NCI-H2227 treated with DMSO at 0.1 percent for 48 hours (cell line): ENCODE measurements at places on chromosomes 13 and 19.

DNA sequence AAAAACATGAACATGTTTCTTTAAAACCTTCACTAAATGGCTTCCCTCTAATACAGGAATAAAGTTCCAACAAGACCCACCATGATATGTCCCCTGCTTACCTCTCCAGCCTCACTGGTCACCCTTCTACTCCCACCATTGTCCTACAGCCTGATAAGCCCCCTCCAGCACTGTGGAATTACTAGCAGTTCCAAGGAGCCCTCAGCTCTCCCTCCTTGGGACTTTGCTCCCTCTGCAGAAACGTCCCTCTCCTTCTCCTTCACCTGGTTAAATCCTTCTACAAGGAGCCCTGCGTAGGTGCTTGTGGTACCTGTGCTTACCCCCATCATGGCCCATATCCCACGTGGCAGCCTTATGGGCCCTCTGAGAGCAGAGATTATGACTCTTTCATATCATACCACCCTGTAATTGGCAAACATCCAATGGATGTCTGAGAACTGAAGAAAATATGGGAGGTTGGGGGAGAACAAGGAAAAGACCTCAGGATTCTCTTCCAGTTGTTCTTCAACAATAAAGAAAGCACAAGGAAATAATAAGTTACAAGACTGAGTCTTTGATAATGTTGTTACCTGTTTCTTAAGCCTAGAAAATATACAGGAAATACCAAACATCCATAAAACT is 26.1 kb upstream of the DOCK9 start:
- no peak for DNase-seq

GRCh38 chr19:16444269-16444600 is 27.5 kb downstream of the EPS15L1 start:
- no peak for DNase-seq

DNA sequence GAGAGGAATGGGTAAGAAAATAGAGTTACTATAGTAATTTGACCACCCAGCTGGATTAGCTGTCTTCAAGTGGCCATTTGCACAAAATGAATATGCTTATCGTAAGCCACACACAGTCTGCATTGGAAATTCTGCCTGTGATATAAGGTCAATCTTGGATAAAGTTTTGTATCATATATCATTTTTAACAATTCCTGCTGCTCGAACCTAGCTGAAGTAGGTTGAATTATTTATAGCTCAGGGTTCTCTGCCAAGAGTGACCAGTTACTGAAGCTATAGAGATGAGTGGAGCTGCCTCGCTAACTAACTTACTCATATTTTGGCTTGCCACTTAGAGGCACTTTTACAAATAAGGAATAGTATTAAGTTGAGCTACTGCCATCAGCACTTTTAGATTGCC is 220.9 kb downstream of the RGCC start:
- DNase-seq = no peak

DNA sequence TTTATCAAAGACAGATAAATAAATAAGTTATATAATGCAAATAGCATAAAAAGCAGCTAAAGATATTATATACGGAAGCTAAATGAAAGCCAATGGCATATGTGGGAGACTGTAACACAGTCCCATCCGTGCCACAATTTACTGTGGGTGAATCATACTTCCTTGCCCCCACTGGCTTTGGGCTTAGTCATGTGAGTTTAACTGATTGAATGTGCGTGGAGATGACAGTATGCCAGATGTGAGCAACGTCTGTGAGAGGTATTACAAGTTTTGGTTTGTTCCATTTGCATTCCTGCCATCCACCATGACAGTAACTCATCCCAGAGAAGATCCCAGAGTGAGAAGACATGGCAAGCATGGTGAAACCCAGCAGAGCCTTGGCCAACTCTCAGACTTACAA is 340.0 kb downstream of the SUCLA2 start:
- DNase-seq = no peak

GRCh38 chr13:36787181-36787580 is 31.8 kb upstream of the RFXAP start:
- DNase-seq = no peak

GRCh38 chr13:32829269-32829668 is 187.0 kb upstream of the KL start:
- DNase-seq = no peak

DNA sequence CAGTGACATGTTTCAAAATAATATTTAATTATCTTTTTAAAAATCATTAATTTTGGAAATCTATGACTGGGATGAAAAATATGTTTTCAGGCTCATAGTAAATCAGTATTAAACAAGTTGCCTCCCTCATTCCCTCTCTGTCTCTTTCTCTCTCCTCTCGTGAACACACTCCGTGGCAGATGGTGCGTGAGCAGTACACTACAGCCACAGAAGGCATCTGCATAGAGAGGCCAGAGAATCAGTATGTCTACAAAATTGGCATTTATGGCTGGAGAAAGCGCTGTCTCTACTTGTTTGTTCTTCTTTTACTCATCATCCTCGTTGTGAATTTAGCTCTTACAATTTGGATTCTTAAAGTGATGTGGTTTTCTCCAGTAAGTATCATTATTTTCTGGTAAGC is 22.7 kb downstream of the SGCG start:
- no peak for DNase-seq

GRCh38 chr19:3606690-3607289 is at the start of gene TBXA2R:
TBXA2R (minus strand) TSS chr19:3606875; CDS start chr19:3600634, 6,241 bp downstream.
- DNase-seq = no peak

DNA sequence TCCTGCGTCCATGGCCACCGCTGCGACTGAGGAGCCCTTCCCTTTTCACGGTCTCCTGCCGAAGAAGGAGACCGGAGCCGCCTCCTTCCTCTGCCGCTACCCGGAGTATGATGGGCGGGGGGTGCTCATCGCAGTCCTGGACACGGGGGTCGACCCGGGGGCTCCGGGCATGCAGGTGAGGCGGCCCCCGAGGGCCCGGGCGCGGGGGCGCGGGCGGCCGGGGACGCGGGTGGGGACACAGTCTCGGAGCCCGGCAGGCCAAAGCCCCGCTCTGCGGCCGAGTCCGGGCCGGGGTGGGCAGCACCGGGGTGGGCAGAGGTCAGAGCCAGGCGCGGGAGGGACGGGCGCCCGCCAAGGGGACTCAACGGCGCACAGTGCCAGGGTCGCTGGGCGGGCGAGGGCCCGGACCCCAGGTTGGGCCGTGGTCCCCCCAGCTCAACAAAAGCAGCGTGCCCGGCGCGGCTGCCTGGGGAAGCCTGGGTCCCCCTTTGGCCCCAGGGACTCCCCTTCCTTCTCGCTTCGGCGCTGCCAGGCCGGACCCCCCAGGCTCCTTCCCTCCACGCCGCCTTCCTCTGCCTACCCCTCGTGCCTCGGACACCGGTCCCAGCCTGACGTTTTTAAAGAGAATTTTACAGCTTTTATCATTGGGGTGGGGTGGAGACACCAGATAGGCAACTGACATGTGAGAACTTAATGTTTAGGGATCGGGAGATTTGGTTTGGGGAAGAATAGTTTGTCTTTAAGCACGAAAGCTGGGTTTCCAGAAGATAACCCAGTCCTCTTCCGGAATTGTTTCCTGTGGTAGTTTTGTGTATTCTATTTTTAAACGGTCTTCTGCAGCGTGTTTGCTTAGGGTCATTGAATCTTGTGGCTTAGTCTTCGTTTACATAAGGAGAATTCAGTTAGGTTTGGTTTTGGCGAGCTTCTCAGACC is 509 bp downstream of the TPP2 start:
- no peak for DNase-seq

DNA sequence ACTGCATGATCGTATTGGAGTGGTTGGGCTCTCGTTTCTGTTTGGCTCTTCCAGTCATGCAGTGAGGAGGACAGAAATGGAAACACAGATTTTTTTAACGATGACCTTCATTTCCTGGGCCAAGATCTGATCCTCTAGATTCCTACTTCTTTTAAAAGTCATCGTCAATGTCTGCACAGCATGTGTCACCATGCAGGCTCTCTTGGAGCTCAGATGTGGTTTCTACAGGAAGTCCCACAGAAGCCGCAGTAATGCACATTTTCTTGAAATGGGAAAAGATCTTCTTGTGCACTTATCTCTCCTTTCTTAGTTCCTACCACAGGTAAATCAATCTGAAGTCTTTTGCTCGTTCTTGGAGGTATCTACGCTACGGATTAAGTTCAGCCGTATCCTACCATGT is 626.9 kb downstream of the EFNB2 start:
- no peak for DNase-seq

- DNase-seq = peak; percentile 74
Observed at GRCh38 chr19:13633109-13633508, 126.8 kb upstream of the CACNA1A start.

DNA sequence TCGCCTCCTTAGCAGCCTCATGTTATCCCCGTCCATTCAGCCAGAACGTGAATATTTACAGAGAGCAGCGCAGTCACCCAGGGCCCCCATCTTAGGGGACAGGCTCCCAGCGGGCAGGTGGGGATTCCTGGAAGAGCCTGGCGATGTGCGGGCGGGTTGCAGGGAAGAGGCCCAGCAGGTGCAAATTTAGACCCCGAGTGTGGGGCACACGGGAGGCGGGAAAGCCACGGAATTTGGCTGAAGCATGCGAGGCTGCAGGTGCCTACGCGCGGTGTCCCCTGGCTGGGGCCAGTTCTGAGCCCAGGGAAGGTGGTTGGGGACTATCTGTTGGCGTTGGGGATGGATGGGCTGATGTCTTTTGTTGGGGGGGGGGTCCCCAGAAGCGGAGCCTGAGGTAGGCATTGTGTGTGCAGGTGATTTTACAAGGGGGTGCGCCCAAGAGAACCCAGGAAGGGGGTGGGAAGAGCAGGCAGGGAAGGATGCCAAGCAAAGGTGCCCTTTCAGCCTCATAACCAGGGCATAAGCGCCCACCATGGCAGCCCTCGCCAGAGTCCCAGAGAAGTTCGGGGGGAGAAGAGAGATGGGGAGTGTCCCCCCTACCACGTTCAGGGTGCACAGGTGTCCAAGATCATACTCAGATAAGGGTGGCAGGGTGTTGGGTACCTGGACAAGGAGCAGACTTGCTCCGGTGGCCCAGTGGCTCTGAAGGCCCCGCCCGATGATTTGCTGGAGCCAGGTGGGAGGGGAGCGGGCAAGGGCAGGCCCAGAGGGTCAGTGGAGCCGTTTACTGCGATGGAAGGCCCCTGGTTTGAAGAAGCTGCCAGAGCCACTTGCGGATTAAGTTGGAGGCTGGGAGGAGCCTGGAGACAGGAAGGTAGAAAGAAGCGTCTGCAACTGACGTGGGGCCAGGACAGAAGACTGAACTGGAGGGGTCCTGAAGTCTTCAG is 1.2 kb downstream of the TPGS1 start:
- DNase-seq = no peak

GRCh38 chr13:48531416-48532255 is 1.2 kb downstream of the RCBTB2 start:
- peak; percentile 15 for DNase-seq

DNA sequence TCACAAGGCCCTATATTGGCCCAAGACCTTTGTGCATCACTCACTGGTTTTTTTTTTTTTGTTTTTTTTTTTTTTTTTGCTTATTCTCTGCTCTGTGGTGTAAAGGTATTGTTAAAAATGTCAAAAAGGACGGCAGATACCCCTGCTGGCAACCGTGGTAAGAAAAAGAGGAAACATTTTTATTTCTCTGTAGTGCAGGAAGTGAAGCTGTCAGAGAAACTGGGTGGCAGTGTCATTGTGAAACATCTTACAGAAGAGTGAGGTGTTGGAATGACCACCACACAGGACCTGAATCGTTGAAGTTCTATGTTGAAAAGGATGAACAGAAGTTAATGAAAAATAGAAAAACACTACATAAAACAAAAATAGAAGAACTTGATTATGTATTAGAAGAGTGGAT is 346.4 kb downstream of the FGF9 start:
- no peak for DNase-seq

- no peak for DNase-seq
Observed at GRCh38 chr13:20713751-20714150, 10.3 kb downstream of the IL17D start.

DNA sequence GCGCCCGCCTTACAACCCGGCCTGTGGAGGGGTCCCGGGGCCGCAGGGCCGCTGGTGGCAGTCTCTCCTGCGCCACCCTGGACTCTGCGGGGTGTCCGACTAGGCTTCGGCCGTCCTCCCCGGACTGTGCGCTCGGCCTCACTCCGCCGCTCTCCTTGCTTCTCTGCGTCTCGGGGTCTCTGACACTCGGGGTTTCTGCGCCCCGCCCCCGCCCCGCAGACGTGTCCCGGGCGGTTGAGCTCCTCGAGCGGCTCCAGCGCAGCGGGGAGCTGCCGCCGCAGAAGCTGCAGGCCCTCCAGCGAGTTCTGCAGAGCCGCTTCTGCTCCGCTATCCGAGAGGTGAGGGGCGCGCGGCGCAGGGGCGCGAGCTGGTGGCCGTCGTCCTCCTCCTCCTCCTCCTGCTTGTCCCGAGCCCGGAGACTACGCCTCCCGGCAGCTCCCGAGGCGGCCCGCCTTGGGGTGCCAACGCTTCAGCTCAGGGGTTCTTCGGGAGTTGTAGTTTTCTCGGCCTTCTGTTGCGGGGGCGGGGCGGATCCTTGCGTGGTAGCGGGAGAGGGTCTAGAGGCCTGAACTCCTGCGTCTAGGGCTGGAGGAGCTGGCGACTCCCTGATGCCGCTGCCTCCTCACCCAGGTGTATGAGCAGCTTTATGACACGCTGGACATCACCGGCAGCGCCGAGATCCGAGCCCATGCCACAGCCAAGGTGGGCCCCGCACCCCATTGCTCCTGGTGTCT is 627 bp downstream of the LIN7B start:
- DNase-seq = peak; percentile 53

DNA sequence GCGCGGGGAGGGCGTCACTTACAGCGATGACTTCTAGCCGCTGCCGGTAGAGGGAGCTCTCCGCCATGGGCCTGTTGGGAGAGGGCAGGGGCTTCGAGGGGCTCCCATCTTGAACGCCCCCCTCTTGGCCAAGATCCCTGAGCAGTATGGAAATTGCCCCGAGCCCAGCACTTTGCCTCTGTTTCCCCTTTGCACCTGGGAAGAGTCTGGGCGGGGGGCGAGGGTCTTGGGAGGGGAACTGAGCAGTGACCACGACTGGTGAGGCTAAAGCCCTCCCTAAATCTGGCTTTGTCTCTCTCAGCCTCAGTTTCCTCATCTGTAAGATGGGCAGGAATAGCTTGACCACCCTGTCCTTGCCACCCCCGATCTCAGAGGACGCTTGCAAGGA is 2.8 kb downstream of the PALM3 start:
- DNase-seq = no peak

DNA sequence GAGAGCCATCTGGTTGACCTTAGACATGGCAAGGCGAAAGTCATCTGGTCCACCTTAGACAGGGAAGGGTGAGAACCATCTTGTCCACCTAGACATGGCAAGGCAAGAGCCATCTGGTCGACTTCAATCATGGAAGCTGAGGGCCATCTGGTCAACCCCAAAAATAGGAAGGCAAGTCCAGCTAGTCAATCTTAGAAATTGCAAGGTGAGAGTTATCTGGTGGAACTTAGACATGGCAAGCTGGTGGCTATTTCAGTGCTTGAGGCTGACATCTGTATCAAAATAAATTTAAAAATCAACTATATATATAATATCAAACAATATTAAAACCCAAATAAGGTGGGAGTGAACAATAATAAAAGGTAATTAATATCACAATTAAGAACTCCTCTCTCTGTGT is 83.9 kb downstream of the ZNF726 start:
- no peak for DNase-seq
